ENCODE measurements at places on chromosomes 12 and 14. TPM values are rescaled to one million over a fixed set of nuclear protein-coding genes. Genes with fewer than 3 reads are reported as not detected.

Gene KRT6A
- polyA plus RNA-seq = not detected

Gene AQP6
- not detected for polyA plus RNA-seq

Gene PRR4
- 1.2 TPM for polyA plus RNA-seq

Gene IFNG-AS1
- polyA plus RNA-seq = 4.6 TPM

Gene PPFIA2
- not detected for polyA plus RNA-seq

Gene METTL1
- 19.1 TPM for polyA plus RNA-seq

Gene RBP5
- polyA plus RNA-seq = not detected

Gene APEX1
- polyA plus RNA-seq = 138 TPM

Gene OR8S1
- polyA plus RNA-seq = not detected

Gene KCNMB4
- 0.34 TPM for polyA plus RNA-seq

Gene FOXM1
- not detected for polyA plus RNA-seq

Gene TMEM121
- polyA plus RNA-seq = 6.6 TPM

Gene NTF3
- polyA plus RNA-seq = not detected

Gene NIN
- 50.1 TPM for polyA plus RNA-seq

Gene GDF11
- polyA plus RNA-seq = 1.6 TPM

Gene GZMB
- polyA plus RNA-seq = 0.21 TPM

Gene C12orf42
- polyA plus RNA-seq = 4.5 TPM

Gene GMFB
- polyA plus RNA-seq = 20.1 TPM

Gene TMEM30B
- 5.4 TPM for polyA plus RNA-seq

Gene CNTN1
- polyA plus RNA-seq = not detected

Gene EML5
- 0.79 TPM for polyA plus RNA-seq

Gene FOXG1
- polyA plus RNA-seq = not detected

Gene WDHD1
- 1.4 TPM for polyA plus RNA-seq

Gene CMTM5
- not detected for polyA plus RNA-seq

Gene ANKS1B
- polyA plus RNA-seq = not detected

Gene ZDHHC22
- not detected for polyA plus RNA-seq

Gene CLEC6A
- polyA plus RNA-seq = not detected

Gene NPFF
- polyA plus RNA-seq = not detected

Gene CARMIL3
- not detected for polyA plus RNA-seq

Gene GDF3
- not detected for polyA plus RNA-seq

Gene TMTC1
- polyA plus RNA-seq = not detected

Gene AP5M1
- polyA plus RNA-seq = 48.2 TPM

Gene DCN
- not detected for polyA plus RNA-seq

Gene NAV3
- polyA plus RNA-seq = not detected

Gene CACNB3
- polyA plus RNA-seq = 4.0 TPM

Gene PTPRR
- polyA plus RNA-seq = not detected

Gene SLC39A2
- polyA plus RNA-seq = not detected

Gene TRIM9
- not detected for polyA plus RNA-seq

Gene PPP1R1A
- polyA plus RNA-seq = not detected

Gene PYM1
- 86.9 TPM for polyA plus RNA-seq

Gene RASSF8
- polyA plus RNA-seq = not detected

Gene C14orf132
- polyA plus RNA-seq = 1.3 TPM

Gene MYO1H
- not detected for polyA plus RNA-seq

Gene CLEC2D
- 241 TPM for polyA plus RNA-seq

Gene KLHDC1
- polyA plus RNA-seq = 2.8 TPM

Gene OR4E2
- polyA plus RNA-seq = not detected

Gene KRT73
- 1.3 TPM for polyA plus RNA-seq

Gene PLXNC1
- polyA plus RNA-seq = 2.9 TPM

Gene IGF1
- polyA plus RNA-seq = not detected

Gene KRT82
- polyA plus RNA-seq = not detected

Gene SLC5A8
- polyA plus RNA-seq = not detected

Gene BATF
- 53.8 TPM for polyA plus RNA-seq

Gene NKX2-8
- not detected for polyA plus RNA-seq

Gene POTEG
- polyA plus RNA-seq = not detected

Gene ISCA2
- 61.7 TPM for polyA plus RNA-seq
